ENCODE measurements at places on chromosomes 3 and 15.
A peak's percentile ranks its signal among the peaks of the same experiment; 100 is the strongest.

- no peak overlapping the region for H3K27ac ChIP-seq
- peak overlapping the region; percentile 57 for H3K4me3 ChIP-seq
- H3K4me1 ChIP-seq, result peaks cover 34% of the 10 kb centered on the region
- no peaks in the 10 kb centered on the region for H3K36me3 ChIP-seq
- DNase-seq, result no peak
- H3K27me3 ChIP-seq, result peaks cover 3% of the 10 kb centered on the region
Observed at GRCh38 chr3:125057186-125057850, 1.5 kb upstream of the HEG1 start.

DNA sequence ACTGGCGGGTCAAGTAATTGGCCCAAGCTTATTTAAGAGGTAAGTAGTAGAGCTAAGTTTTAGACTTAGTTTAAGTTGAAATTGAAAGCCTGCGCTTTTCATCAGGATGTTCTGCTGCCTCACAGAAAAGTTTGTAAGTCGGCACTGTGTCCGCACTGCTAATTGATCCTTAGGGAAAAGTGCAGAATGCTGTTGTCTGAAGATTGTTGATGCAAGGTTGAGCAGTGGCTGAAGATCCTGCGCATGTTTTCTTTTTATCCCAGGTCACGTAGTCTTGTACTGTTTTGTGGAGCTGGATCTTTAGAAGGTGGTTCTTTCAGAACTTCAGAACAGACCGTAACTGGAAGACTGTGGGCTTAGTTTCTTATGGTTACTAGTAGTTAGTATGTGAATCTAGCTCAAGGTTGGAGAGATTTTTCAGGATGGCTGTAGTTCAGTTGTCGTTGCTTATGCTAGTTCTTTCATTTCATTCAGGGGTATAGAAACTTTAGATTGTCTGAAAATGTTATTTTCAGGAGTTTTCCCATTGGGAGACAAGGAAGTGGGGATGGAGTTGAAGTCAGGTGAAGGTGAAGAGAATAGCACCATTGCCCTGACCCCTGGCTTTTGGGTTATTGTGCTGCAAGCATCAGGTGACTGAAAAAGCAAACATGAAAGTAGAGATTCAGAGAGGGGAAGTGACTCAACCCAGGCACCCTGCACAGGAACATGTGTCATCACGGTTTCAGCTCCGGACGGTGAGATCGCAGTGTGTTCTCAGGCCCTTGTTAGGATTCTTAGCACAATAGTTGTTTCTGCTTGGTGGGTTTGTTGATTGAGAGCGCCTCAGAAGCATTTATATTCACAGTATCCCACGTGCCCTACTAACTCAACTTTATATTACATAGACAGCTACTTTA lies 32.8 kb downstream of the AKAP13 start:
- peak overlapping the region; percentile 3 for H3K4me3 ChIP-seq
- H3K27ac ChIP-seq, result peak overlapping the region; percentile 33
- H3K27me3 ChIP-seq, result no peaks in the 10 kb centered on the region
- peak; percentile 89 for DNase-seq

- H3K4me3 ChIP-seq, result no peak overlapping the region
- no peaks in the 10 kb centered on the region for H3K36me3 ChIP-seq
- DNase-seq, result no peak
- peaks cover 11% of the 10 kb centered on the region for H3K27me3 ChIP-seq
- H3K4me1 ChIP-seq, result no peaks in the 10 kb centered on the region
- no peak overlapping the region for H3K27ac ChIP-seq
Observed at GRCh38 chr3:159818399-159818798, 170.2 kb upstream of the IL12A start.

GRCh38 chr3:184690192-184690883 lies 21.5 kb downstream of the MAGEF1 start:
- H3K4me1 ChIP-seq, result no peaks in the 10 kb centered on the region
- no peak for DNase-seq
- no peak overlapping the region for H3K4me3 ChIP-seq
- H3K27me3 ChIP-seq, result no peaks in the 10 kb centered on the region
- no peaks in the 10 kb centered on the region for H3K36me3 ChIP-seq
